Stimulated activated CD8-positive, alpha-beta memory T cell treated with anti-CD3 and anti-CD28 coated beads, Interleukin-4, amount 100 ng/mL, for 24 hours (primary cell): ENCODE measurements at places on chromosomes 13 and 19.

GRCh38 chr13:99958406-99959126 lies 13.0 kb downstream of the ZIC5 start:
- no peak for DNase-seq

DNA sequence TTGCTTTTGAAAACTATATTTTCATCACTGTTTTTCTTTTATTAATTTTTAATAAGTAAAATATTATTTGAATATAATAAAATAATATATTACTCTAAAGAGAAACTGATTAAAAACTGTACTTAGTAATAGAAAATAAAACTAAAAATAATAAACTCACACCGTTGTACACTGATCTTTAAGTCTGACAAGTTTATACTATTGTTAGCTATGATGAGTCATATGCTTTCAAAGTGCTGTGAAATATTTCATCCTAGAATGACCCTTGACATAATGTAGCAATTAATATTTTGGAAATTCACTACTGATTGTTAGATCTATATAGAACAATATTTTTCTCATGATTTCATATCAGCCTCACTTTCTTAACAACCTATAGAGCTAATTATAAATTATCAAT lies 1040.6 kb upstream of the SPRY2 start:
- DNase-seq = no peak

DNA sequence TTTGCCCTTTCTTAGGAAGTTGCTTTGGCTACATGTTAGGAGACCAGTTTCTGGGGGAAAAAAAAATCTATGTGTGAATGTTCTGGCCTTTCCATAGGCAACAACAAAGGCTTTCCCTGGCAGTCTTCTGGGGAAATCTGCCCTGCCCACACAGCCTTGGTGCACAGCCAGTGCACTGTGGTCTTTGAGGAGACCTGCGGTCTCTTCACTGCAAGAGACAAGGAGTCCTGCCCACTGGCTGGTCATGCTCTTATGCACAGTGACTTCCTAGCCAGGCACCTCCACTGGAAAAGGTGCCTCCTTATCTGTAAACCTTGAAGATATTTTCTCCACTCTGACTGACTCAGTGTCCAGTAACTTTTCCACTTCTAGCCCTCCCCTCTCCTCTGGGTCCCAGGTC lies 155.1 kb downstream of the SUCLA2 start:
- DNase-seq = no peak

DNA sequence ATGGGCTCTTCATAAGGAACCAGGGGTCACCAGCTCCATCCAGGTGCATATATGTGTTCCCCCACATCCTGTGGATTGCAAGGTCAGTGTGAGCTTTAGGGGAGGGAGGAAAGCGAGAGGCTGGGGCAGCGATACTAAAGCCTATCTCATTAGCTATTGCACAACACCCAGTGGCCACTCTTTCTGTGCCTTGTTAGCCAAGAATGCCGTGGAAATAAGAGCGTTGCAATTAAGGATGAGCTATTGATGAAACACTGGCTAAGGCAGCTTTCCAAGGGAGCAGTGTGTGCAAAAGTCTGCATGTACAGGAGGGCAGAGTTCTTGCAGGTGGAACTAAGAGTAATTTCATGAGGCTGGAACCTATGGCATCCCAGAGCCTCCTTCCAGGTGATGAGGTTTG lies 17.6 kb downstream of the TNFSF11 start:
- DNase-seq = no peak

DNA sequence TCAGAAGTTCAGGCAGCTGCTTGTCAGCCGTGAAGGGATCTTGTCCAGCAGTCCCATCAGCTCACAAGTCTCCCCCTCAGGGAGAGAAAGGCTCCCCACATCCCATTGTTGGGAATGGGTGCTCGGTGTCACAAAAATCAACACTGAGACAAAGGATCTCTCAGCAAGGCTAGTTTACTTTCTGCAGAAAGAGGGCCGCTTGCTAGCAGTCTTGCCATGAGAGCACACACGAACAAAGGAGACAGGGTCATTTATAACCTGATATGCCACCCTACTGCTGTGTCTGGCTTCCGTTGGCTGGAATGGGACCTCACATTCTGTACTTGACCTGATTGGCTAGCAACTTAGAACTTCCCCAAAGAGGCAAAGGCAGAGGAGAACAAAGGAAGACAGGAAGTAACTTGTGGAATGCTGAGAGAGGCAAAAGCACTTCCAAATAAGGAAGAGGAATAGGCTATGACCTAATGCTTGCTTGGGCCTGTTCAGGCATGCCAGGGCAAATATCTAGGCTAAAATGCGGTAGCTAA lies 8.7 kb upstream of the IGFL3 start:
- no peak for DNase-seq

GRCh38 chr19:38974624-38975213 lies 823 bp downstream of the FBXO17 start:
- DNase-seq = no peak

DNA sequence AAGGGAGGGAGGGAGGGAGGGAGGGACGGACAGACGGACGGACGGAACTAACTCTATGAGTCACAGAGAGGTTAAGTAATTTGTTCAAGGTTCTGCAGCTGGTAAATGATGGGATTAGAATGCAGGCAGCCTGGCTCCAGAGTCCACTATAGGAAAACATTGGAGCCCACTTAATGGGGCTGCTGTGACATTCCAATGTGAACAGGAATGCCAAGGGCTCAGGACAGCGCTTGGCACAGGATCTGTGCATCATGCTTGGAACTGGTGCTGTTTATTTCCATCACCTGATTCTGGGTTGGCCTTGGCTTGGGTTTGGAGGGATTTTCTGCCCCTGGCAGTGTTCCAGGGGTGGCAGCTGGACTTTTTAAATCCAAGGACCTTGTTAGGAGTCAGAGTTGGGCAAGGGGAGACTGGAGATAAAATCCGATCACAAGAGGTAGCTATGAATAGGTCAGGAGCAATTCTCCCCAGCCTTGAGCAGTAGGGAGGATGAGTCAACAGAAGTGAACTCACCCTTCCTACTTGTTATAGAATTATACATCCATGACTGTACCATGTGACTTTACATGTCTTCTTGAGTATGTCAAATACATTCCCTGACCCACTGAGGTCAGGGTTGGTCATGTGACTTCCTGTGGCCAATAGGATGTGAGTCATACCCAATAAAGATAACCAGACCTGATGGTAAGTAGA lies 7.8 kb upstream of the HIF3A start:
- no peak for DNase-seq

DNA sequence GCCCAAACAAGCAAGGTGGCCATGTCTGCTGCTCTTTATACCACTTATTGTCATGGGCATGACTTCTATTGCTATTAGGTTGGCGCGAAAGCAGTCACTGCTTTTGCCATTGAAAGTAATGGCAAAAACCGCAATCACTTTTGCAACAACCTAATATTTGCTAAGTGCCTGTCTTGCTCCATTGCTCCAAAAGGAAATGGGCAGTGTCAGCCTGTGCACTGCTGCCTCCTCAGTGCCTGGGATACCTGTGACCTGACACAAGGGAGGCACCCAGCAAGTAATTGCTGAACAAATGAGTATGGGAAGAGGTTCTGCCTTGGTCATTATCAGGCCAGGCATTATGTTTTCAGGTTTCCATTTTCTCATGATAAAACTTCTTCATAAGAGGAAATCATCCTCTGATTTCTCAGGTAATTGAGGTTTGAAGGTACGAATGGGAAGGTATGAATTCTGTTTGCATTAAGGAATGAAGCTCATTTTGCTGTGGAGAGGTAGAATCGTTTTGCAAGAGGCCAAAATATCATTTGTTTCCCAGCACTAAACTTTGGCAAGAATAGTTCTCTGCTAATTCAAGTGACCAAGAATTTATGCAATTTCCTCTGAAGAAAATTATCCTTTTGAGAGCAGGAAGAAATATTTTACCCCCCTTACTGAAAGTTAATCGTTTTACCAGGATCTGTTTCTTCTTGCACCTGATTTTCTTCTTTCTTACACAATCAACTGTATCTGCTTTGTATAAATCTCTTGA lies 128.4 kb upstream of the SPRY2 start:
- DNase-seq = no peak

- no peak for DNase-seq
These were observed 68.3 kb upstream of the NPAS1 start for GRCh38 chr19:46951171-46951986.

- DNase-seq = no peak
These were observed 171.6 kb upstream of the RNF113B start for GRCh38 chr13:98348466-98349200.

- no peak for DNase-seq
These were observed 72.0 kb upstream of the KCTD15 start for GRCh38 chr19:33724721-33725060.

DNA sequence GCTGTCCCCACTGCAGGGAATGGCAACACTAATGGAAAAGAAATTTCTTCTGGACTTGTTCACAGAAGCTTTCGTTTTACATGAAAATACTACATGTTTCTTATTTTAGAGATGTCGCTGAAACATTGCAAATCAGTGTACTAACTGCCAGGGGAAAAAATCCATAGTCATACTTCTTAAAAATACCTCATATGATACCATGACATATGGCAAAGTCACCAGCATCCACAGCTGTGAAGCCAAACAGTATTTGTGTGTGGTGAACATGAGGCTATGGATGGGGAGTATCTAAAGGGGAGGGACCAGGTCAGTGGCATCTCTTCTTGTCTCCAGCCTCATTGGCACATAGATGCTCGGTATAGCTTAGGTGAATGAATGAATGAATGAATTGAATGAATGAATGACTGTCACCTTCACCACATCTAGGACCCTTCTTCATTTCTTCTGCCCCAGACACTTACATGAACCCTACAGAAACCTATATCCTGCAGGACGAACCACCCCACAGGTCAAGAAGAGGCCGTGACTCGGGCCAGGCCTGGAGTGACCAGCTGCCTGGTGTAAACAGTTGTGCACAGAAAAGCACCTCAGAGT lies 14.6 kb upstream of the CD33 start:
- DNase-seq = no peak

- DNase-seq = no peak
These were observed at the start of gene GNG8 for GRCh38 chr19:46635920-46636761. Gene GNG8 (minus strand): TSS chr19:46636202. CDS start chr19:46634682, 1,520 bp downstream.

GRCh38 chr13:85262499-85262898 lies 536.7 kb downstream of the SLITRK6 start:
- DNase-seq = no peak
